Progenitor cell of endocrine pancreas (in vitro differentiated cells): ENCODE measurements at places on chromosomes 12 and 14. TPM values are rescaled to one million over a fixed set of nuclear protein-coding genes. Genes with fewer than 3 reads are reported as not detected.

The CMA1 gene
- total RNA-seq, result not detected in 2 replicates

The NKX2-1 gene
- 0.80 TPM in 1 of 2 replicates, not detected in the other for total RNA-seq

The CCDC91 gene
- 46.4 and 51.3 TPM in 2 replicates for total RNA-seq

The SLC22A17 gene
- total RNA-seq, result 26.2 and 29.3 TPM in 2 replicates

The C12orf56 gene
- total RNA-seq, result 0.84 and 1.00 TPM in 2 replicates

The TPH2 gene
- not detected in 2 replicates for total RNA-seq

The CNTN1 gene
- total RNA-seq, result 3.1 and 3.6 TPM in 2 replicates

DNA sequence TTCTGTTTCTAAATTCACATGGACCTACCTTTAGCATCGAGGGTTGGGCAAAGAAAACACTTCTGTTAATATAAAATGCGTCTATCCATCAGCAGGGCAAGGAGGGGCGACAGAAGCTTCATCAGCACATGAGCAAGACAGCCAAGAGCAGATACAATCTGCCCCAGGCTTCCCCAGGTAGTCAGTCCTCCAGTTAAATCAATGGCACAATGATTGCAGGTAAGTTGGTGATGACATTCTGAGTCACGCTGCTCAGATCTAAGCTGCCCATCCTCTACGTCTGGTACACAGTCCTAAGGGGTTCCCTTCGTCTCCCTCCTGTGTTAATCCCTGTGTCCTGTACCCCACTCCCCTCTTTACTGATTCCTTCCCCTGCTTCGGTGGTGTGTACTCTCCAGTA is 38.8 kb downstream of the MAP3K9 start:
- no peak overlapping the region for H3K4me3 ChIP-seq
- peak overlapping the region; percentile 17 for H3K27ac ChIP-seq
- H3K4me1 ChIP-seq, result no peaks in the 10 kb centered on the region

- H3K36me3 ChIP-seq, result no peaks in the 10 kb centered on the region
- no peaks in the 10 kb centered on the region for H3K27me3 ChIP-seq
- no peak overlapping the region for H3K4me3 ChIP-seq
- DNase-seq, result no peak
- no peak overlapping the region for H3K27ac ChIP-seq
Observed at GRCh38 chr12:82567688-82568087, 119.0 kb upstream of the TMTC2 start.

GRCh38 chr12:79717006-79717405 is 26.2 kb upstream of the PAWR start:
- DNase-seq, result no peak
- H3K27me3 ChIP-seq, result no peaks in the 10 kb centered on the region
- H3K4me3 ChIP-seq, result no peak overlapping the region
- H3K27ac ChIP-seq, result no peak overlapping the region

DNA sequence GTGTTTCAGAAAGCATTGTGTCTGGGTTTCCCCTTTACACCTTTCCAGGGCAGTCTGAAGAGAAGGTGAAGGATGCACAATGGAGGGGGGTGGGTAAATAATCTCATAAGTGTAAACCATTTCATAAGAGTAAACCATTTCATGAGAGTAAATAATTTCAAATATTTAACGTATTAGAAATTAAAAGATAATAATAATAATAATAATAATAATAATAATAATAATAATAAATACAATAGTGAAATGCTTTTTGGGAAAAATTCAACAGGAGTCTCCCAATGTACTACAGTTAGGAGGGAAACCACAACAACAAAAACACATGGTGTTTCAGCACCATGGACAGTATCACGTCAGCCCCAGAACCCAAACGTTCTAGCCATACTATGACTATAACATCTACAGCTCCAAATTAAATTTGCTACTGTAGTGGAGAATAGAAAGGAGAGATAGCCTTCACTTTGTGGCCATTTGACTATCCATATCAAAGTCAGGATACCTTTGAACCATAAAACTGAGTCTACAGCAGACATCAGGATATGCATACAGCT is 691.8 kb downstream of the BCL11B start:
- no peak overlapping the region for H3K4me3 ChIP-seq
- DNase-seq, result peak; percentile 17
- H3K27ac ChIP-seq, result no peak overlapping the region

GRCh38 chr12:89468648-89469326 is 55.8 kb downstream of the GALNT4 start:
- H3K4me1 ChIP-seq, result peaks cover 13% of the 10 kb centered on the region
- no peak overlapping the region for H3K27ac ChIP-seq
- H3K27me3 ChIP-seq, result no peaks in the 10 kb centered on the region

DNA sequence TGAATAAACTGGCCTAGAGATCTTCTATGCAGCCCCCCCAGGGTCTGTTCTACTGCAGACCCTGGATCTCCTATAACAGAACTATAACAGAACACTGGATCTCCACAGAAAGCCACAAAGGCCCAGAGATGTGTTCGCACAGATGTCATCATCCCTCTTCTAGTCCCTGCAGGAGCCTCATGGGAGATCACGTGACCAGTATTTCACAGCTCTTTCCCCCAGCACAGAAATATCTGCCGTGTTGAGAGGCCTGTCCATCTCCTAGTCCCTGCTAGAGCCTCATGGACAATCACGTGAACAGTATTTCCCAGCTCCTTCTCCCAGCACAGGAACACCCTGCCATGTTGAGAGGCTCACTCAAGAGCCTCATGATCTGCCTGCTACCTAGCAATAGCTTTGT is 331.7 kb downstream of the NRXN3 start:
- DNase-seq, result no peak
- H3K27ac ChIP-seq, result no peak overlapping the region
- H3K36me3 ChIP-seq, result no peaks in the 10 kb centered on the region
- H3K4me1 ChIP-seq, result peaks cover 2% of the 10 kb centered on the region

- no peak overlapping the region for H3K4me3 ChIP-seq
- no peak overlapping the region for H3K27ac ChIP-seq
- H3K27me3 ChIP-seq, result peaks cover 68% of the 10 kb centered on the region
- H3K4me1 ChIP-seq, result peaks cover 1% of the 10 kb centered on the region
- H3K36me3 ChIP-seq, result no peaks in the 10 kb centered on the region
Observed at GRCh38 chr14:36818794-36819384, 157.2 kb downstream of the PAX9 start.

DNA sequence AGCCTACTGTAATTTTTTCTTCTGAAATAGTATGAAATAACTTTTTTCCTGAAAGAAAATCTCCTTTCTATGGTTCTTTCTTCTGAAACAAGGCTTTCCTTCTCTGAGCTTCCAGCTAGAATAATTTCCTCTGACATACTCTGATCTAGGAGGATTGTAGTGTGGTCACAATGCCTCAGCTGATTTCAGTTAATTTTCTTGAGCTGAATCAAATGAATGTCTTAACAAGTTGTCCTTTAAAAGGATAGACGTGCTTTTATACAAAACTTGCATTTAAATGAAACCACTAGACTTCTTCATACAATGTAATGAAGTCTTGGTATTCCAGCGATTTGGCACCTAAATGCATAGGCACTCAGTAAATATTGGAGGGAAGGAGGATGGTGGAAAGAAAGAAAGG is 94.4 kb downstream of the BICD1 start:
- H3K4me3 ChIP-seq, result no peak overlapping the region
- H3K36me3 ChIP-seq, result peaks cover 28% of the 10 kb centered on the region
- H3K27ac ChIP-seq, result no peak overlapping the region

DNA sequence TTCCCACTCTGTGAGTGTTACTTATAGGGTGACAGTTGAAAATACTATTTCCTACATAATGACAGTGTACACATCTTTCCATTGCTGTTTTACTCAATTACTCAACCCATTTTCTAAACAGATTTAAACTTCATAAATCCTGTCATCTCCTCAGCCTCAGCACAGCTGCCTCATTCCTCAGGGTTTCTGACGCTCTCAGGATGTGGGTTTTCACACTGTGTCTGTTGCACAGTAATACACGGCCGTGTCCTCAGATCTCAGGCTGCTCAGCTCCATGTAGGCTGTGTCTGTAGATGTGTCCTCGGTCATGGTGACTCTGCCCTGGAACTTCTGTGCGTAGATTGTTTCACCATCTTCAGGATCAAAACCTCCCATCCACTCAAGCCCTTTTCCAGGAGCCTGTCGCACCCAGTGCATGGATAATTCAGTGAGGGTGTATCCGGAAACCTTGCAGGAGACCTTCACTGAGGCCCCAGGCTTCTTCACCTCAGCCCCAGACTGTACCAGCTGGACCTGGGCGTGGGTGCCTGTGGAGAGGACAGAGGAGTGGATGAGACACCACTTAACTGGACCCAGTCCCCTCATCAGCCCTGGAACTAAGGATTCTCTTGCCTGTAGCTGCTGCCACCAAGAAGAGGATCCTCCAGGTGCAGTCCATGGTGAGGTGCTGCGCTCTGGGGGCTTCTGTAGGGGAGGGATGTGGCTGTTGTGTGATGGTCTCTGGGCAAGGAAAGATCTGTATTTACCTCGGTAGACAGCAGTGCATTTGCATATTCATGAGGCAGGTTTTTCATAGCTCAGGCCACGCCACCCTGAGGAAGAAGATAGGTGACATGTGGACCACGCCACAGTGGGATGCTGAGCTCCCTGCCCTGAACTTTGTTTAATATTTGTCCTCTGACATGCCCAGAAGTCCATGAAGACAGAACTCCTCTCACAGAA is 750.2 kb downstream of the TMEM121 start:
- no peak overlapping the region for H3K4me3 ChIP-seq
- no peaks in the 10 kb centered on the region for H3K27me3 ChIP-seq
- H3K4me1 ChIP-seq, result no peaks in the 10 kb centered on the region
- H3K36me3 ChIP-seq, result no peaks in the 10 kb centered on the region
- no peak for DNase-seq

- H3K27me3 ChIP-seq, result no peaks in the 10 kb centered on the region
- H3K4me3 ChIP-seq, result no peak overlapping the region
- no peak for DNase-seq
- H3K4me1 ChIP-seq, result peaks cover 16% of the 10 kb centered on the region
- no peaks in the 10 kb centered on the region for H3K36me3 ChIP-seq
Observed at GRCh38 chr14:93772263-93772662, 16.0 kb downstream of the PRIMA1 start.

DNA sequence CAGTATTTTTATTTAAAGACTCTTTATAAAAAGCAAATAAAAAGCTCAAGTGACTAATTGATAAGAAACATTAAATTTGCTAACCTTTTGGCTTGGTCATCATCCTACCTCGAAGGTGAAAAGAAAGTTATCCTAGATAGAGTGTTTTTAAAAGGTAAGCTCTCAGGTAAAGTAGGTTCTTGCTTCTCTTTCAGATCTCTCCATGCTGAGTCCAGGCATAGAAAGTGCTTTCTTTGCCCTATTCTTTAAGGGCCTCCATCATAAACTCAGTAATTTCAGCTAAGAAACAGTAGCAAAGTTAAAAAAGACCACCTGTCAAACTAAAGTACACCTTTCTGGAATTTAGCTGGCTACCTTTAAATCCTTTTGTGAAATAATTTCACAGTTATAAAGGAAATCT is 20.6 kb upstream of the ANHX start:
- DNase-seq, result no peak
- H3K4me3 ChIP-seq, result no peak overlapping the region

DNA sequence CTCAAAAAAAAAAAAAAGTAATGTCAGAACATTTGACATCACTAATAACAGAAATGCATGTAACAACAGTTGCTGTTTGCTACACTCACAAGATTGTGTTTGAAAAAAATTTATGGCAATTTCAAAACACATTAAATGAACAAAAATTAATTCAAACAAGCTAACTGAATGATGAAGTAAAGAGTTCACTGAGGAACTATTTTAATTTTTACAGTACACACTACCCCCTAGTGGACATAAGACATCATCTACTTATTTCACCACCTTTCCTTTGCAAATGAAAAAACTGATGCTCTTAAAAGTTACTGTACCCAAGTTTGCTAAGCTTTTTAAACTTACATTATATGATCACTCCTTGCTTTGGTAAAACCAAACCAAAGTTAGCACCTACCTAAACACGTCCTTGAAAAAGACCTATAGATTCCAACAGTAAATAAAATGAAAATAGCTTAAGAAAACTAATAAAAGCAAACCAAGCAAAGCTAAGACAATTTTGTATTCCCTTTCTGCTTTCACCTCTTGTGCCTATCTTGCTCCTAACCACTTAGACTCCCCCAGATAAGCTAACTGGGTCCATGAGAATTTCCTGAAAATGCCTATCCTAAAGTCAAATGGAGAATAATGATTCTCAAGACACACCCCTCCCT is 22.2 kb downstream of the UBE2N start:
- no peak overlapping the region for H3K4me3 ChIP-seq
- H3K27ac ChIP-seq, result no peak overlapping the region
- H3K4me1 ChIP-seq, result peaks cover 31% of the 10 kb centered on the region
- no peaks in the 10 kb centered on the region for H3K36me3 ChIP-seq

GRCh38 chr12:104623883-104624282 is 167.1 kb downstream of the CHST11 start:
- H3K4me1 ChIP-seq, result no peaks in the 10 kb centered on the region
- no peaks in the 10 kb centered on the region for H3K36me3 ChIP-seq
- no peak for DNase-seq
- H3K4me3 ChIP-seq, result no peak overlapping the region

- no peak overlapping the region for H3K4me3 ChIP-seq
- H3K27ac ChIP-seq, result no peak overlapping the region
Observed at GRCh38 chr12:111110556-111110955, 190.2 kb upstream of the MYL2 start.

GRCh38 chr12:131088701-131089530 is 135.2 kb downstream of the ADGRD1 start:
- H3K4me3 ChIP-seq, result no peak overlapping the region
- H3K27ac ChIP-seq, result no peak overlapping the region
- no peaks in the 10 kb centered on the region for H3K36me3 ChIP-seq
- H3K27me3 ChIP-seq, result peaks cover 5% of the 10 kb centered on the region
- no peaks in the 10 kb centered on the region for H3K4me1 ChIP-seq

GRCh38 chr14:91417983-91418386 is 365 bp upstream of the CCDC88C start:
- no peaks in the 10 kb centered on the region for H3K27me3 ChIP-seq
- H3K4me1 ChIP-seq, result peaks cover 38% of the 10 kb centered on the region
- H3K4me3 ChIP-seq, result peak overlapping the region; percentile 61
- no peak overlapping the region for H3K27ac ChIP-seq
- peak; percentile 42 for DNase-seq

- H3K27me3 ChIP-seq, result peaks cover 60% of the 10 kb centered on the region
- no peak overlapping the region for H3K4me3 ChIP-seq
- no peak for DNase-seq
- H3K36me3 ChIP-seq, result no peaks in the 10 kb centered on the region
Observed at GRCh38 chr12:103043531-103044486, 86.3 kb downstream of the ASCL1 start.

DNA sequence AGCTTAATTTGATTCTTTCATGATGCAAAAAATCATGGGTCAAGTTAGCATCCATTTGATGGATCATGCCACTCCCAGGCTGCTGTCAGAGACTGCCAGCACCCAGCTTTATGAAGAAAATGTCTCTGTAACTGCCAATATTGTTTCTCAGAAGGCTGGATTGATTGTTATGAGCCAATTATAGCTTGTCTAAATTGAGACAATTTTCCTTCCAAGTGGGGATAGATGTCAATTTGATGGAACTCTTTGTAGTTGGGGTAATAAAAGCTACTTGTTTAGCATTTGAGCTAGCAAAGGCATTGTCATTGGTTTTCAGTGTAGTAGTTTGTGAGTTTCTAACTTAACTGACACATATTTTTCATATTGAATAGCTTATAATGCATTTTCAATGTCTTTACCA is 82.1 kb upstream of the DACT1 start:
- no peak overlapping the region for H3K4me3 ChIP-seq
- no peak overlapping the region for H3K27ac ChIP-seq
- no peaks in the 10 kb centered on the region for H3K36me3 ChIP-seq
